ENCODE measurements at places on chromosomes 16 and 17. TPM values are rescaled to one million over a fixed set of nuclear protein-coding genes. Genes with fewer than 3 reads are reported as not detected.

DNA sequence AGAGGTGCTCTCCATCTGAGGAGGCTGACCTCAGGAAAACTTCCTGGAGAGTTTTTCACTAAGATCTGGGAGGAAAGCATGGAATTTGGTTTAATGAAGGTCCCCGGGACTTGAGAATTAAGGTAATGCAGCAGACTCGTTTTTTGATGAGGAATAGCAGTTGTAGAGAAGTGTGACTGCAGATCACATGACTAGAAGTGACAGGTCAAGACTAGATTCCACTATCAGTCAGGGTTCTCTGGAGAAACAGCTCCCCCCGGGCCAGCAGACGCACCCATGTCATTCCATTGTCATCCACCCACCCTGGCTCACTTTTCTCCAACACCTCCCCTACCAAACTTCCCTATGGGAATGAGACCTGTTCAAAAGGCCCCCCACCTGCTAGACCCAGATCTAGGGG is 1.9 kb upstream of the DHRS13 start:
- DNase-seq, result no peak

GRCh38 chr16:11302977-11303376 is 21.8 kb upstream of the PRM1 start:
- DNase-seq, result no peak

DNA sequence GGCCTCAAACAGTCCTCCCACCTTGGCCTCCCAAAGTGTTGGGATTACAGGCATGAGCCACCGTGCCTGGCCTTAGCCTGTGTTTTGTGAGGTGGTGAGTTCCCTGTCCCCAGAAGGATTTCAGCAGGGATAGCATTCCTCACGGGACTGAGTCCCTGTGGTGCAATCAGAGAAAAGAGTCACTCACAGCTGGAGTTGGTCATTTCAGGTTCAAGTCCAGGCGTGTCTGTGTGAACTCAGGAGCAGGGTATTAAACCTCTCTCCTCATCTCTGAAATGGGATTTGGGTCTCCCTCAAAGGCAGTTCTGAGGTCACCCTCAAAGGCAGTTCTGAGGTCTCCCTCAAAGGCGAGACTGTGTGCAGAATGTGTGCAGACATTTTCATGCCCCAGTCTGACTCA is 28.6 kb downstream of the NPTX1 start:
- DNase-seq, result no peak

DNA sequence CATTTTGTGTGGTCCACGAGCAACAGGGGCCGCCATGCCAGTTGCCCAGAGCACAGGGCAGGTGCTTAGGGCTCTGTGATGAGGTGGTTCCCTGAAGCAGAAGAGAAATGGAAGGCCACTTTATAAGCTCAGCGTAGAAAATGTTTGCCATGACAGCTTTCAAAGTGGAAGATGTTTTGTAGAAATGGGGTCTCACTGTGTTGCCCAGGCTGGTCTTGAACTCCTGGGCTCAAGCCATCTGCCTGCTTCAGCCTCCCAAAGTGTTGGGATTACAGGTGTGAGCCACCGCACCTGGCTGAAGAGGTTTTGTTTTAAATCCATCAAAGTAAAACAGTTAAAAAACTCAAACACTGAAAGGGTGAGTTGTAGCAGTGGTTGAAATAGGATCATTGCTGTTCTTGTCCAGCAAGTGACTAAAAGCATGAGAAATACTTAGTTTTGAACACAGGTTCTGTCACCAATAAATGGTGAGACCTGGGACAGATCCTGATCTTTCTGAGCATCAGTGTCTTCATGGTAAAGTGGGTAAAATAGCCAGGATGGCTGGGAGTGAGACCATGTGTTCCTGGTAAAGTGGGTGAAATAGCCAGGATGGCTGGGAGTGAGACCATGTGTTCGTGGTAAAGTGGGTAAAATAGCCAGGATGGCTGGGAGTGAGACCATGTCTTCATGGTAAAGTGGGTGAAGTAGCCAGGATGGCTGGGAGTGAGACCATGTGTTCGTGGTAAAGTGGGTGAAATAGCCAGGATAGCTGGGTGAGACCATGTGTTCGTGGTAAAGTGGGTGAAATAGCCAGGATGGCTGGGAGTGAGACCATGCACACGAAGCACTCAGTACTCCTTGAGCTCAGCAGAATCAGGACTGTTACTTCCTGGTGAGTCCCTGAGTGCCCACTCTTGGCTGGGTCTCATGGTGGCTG is 46.0 kb downstream of the BANP start:
- no peak for DNase-seq

DNA sequence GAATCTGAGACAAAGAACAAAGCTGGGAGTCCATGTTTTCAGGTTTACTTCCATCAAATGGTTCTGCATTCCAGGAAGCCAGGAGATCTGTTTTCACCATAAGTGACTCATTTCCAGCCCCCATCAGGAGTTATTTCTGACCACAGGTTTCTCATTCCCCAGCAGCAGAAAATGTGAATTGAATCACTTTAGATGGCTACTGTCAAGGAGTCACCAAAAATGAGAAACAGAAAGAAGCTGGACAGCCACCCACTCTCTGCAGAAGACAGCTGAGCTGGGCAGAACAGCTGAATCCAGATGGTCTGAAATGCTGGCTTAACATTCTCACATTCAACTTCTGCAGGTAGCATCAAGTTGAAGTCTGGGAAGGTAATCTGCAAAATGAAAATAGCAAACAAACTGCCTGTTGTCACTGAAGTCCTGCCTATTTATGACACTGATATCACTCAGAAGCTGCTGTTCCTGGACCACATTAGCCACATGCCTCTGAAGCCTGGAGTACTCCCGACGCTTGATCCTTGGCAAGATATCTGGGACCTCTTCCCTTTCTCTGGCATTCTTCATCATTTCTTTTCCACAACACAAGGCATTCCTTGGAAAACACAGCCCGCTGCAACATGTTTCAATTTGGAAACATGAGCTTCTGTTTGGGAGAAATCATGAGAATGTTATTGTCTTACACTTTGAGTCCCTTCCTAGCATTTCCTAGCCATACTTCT is 15.3 kb downstream of the CCL11 start:
- DNase-seq, result peak; percentile 44

- DNase-seq, result peak; percentile 56
Observed at GRCh38 chr17:58531661-58532554, 17.5 kb upstream of the MTMR4 start.

- DNase-seq, result no peak
Observed at GRCh38 chr17:32810690-32811089, 66.2 kb downstream of the MYO1D start.

DNA sequence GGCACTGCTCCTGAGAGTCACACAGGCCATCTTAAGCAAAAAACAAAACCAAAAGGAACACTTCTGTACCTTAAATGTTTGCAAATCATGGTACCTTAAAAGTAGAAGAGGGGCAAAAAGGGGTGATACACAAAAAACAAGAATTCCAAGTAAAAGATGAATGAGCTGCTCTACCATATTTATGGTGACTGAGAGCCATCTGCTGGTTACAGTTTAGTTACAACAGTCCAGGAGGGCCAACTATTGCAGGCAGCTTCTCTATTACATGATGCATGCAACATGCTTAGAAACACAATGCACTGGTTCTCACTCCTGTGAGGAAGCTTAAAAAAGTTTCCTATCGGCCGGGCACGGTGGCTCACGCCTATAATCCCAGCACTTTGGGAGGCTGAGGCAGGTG is 53.5 kb downstream of the STX8 start:
- peak; percentile 52 for DNase-seq

- no peak for DNase-seq
Observed at GRCh38 chr17:63701868-63702720, 2.2 kb upstream of the LIMD2 start.

DNA sequence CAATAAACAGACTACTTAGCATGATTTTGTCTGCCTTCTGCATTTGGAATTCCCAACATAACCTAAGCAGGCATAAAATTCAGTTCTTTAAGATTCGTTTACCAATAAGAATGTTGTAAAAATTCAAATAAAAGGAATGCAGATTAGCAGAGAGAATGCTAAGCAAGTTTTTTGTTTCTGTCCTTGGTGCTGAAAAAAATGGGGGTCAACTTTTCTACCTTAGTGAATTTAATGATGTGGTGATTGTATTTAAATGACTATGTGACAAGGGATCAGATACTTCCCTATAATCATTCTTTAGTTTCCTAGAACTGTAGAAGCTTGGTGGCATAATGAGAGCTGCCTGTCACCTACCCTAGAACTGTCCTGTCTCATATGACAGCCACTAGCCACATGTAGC is 159.5 kb downstream of the RBFOX1 start:
- no peak for DNase-seq

DNA sequence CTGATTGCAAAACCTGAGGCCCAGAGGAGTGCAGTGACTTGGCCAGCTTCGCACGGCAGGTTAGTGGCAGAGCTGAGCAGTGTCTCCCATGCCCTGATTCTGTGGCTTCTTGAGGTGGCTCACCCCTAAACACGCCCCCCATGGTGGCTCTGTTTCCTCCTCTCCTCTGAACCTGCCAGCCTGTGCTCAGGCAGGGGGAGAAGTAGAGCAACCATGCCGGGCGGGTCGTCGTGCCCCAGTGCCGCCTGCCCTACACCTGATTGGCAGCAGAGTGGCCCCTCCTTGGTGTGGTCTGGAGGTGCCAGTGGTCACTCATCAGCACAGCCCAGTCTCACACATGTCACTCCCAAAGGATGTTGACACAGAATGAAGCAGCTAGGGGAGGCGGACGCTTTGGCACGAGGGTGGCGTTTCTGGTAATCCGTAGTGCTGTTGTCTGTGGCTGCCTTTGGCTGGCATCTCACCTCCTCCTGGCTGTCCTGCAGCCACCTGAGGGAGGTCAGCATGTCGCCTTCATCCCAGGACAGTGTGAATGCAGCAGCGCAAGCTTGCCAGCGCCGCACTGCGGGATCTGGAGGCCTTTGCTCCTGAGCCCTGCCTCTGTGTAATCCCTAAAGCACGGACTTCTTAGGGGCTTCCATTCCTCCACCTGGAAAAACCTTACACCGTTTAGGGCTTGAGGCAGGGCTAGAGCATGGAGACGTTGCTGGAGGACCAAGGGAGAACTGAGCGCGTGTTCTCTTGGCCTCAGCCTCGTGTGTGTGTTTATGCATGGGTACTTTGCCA is 294.7 kb downstream of the SEC14L1 start:
- DNase-seq, result no peak

DNA sequence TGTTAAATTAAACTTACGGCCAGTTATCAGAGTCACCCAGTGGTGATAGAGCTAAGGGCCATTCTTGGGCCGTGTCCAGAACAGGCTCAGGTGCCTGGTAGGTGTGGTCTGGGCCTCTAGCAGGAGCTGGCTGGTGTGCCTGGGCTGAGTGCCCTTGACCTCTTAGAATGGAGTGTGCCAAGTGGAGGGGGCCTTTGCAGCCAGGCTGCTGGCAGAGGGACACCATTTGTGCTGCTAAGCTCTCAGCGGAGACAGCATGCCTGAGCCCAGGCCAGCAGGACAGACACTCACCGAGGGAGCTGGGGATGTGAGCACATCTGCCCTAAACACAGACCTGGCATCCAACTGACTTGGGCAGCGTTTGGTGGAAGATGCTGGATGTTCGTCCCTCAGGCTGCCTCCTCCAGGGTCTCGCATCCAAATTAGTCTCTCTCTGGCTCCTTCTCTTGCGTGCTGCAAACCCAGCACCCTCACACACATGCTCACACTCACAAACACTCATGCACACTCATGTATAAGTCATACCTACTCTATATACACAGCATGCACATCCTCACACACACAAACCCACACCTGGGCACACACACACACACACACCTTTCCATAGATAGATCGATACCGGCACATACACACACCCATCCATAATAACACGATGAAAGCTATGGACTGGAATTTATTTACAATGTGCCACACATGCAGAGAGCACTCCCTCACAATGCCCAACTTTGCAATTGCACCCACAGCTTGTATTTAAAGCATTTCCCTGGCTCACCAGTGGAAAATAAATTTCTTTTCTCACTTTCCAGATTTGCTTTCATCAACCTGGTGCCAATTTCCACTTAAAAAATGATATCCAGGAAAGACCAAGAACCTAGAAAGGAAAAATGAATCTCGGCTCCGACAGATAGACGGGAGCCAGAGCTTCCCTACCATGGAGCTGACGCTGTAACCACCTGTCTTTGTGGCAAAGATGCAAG is 33.6 kb upstream of the CDH5 start:
- no peak for DNase-seq

DNA sequence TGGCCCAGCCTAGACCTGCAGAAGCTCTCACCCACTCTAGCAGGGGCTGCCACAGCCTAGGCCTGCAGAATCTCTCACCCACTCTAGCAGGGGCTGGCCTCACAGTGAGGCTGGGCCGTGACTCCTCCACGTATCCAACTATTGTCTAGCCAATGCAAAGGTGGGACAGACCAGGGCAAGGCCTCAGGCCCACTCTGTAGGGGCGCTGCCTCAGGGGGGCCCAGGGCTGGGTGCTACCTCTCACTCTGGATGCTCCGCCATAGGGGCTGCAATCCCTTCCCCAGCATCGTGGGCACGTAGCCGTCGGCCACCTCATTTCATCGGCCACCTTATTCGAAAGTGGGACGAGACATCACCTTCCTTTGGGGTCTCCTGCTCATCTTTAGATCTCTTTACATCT is 51.7 kb downstream of the RPH3AL start:
- no peak for DNase-seq

- peak; percentile 60 for DNase-seq
Observed at GRCh38 chr17:7835814-7836595, 2.0 kb downstream of the KDM6B start.

- DNase-seq, result no peak
Observed at GRCh38 chr16:2535625-2536013, 2.2 kb upstream of the PDPK1 start.

DNA sequence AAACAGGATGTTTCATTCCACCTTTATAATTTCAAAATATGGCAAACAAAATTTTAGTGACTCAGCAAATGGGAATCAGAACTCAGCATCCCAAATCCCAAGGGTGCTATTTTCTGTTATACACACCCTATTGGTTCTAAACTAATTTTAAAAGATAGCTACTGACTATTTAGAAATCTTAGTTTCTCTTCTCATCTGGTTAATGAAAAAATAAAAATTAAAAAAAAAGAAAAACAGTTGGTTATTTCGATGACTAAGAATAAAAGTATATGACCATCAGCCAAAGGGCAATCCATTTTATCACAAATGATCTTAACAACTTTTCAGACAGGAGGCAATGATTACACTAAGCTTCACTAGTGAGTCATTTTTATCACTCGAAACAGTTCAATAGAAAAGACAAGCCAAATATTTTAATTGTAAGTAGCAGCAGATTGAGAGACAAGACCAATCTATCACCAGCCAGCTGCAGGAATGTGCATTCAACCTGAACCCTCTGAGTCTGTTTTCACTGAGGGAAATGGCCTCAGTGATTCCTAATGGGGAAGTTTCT is 15.2 kb downstream of the PHLPP2 start:
- DNase-seq, result peak; percentile 50

GRCh38 chr17:73795730-73796129 is 151.5 kb upstream of the SDK2 start:
- DNase-seq, result no peak

The TM4SF5 gene
- total RNA-seq, result not detected

The FADS6 gene
- total RNA-seq, result not detected

The CDH13 gene
- 124 TPM for total RNA-seq

The PRSS22 gene
- total RNA-seq, result not detected

The TAC4 gene
- total RNA-seq, result not detected

The LIMD2 gene
- 69.0 TPM for total RNA-seq

The PTGES3L gene
- not detected for total RNA-seq

The MYH8 gene
- total RNA-seq, result not detected

The CD300E gene
- total RNA-seq, result not detected

The TEKT1 gene
- total RNA-seq, result not detected
